NCI-H1048 (cell line): ENCODE measurements at places on chromosomes 4 and X.

- no peak for DNase-seq
These were observed 57.6 kb downstream of the PLAC1 start for GRCh38 chrX:134600714-134601113.

DNA sequence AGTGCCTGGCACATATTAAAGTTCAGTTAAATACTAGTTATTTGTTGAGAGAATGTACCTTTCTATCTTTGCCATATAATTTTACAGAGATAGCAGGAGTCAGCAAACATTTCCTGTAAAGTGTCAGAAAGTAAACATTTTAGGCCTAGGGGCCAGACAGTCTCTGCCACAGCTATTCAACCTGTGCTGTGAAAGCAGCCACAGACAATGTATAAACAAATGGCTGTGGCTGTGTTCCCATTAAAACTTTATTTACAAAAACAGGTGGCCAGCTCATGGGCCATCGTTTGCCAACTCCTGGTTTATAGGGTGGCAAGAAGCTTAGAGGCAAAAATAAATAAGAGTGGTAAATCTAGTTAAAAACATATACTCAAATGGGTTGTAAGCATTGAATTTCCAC, 34.0 kb upstream of the BRS3 start:
- DNase-seq, result no peak

- DNase-seq, result no peak
These were observed 208.5 kb upstream of the CASK start for GRCh38 chrX:42131856-42132255.

DNA sequence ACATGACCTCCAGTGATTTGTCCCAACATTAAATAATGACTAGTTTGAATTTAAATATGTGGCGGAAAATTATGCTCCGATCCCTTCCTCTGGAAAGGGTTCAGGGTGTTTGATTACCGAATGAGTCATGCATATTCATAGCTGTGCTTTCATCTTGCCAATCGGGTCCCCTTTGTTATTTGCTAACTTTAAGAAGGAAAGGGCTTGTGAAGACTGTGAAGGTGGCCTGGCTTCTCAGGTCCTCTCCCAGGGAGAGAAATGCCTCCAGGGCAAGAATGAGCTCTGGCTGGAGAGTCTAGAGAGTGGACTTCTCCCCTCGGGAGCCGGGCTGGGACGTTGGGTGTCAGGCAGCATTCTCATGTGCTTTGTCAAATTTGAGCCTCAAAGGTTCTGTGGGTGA, 155.5 kb upstream of the PSAPL1 start:
- no peak for DNase-seq

DNA sequence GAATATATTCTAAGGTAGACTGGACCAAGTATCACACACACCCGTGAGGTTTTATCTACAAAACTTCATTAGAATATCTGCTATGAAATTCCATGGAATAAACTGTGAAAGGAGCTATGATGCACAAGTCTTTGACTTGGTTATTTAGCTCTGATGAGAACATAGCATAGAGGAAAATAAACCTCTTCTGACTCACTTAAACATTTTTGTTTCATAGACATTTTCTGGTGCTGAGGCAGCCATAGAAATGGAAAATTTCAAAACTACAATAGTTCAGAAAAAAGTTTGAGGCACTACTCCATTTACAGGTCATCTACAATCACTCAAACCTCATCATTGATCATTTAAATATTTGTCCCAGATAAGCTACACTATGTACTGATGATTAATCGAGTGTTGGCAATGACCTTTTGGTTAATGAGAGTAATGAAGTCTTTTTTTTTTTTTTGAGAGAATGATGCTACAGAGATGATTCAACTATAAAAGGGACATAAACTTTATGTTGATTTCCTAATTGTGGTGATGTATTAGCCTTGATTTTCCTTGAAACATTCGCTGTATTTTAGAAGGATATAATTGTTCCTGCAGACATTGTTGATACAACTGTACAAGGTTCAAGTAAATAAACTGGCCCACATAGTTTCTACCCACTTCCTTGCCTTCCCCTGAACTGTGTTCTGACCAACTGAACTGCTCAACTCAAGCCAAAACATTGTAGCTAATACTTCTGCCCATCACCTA, 77.5 kb downstream of the AREG start:
- no peak for DNase-seq

DNA sequence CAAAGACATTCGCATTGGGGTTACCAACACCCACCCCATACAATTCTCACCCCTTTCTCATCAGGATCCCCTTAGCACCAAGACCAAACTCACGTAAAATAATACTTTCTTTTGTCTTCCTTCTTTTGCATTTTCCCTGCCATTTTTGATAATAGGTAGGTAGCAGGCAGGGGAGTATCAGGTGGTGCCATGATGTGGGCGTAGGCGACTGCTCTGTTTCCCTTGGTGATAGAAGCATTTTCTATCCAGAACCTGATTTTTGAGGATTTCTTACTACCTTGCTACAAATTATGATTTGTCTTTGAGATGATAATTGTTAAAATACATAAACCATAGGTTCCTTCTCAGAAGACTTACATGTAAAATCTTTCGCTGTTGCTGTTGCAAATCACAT, 150.3 kb downstream of the DCTD start:
- DNase-seq, result no peak

DNA sequence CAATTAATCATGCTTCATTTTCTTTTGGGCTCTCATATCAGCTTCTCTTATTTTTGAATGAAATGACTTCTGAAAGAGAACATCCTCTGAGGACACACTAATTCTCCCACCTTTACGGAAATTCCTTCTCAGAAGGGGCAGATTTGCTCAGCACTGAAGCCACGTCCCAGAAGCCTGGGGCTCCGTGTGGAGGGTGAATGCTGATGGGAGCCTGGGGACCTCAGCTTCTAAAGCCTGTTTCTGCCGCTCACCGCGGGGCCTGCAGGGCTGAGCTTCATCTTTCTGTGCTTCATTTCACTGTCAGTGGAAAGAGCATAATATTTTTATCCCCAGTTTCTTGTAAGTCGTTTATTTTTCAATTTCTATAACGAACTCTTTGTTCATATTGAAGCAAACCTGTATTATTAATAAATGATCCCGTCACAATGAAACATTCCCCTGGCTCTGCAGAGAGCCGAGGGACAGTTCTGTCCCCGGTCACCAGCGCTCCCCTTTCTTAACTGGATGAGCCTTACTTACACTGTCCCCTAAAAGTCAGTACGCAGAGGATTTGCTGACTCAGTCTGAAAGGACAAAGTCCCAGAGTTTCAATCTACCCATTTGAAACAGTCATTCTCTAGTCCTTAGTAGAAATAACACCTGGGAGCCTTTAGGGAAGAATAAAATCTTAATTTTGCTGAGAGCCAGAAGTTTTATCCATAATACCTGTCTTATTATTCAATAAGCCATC, 364.6 kb upstream of the FAT1 start:
- DNase-seq, result no peak

- no peak for DNase-seq
These were observed 3.0 kb downstream of the KIAA0232 start for GRCh38 chr4:6785572-6785925.

GRCh38 chrX:56615282-56615681, 51.9 kb downstream of the UBQLN2 start:
- no peak for DNase-seq

GRCh38 chrX:43702660-43703059, 46.6 kb downstream of the MAOA start:
- no peak for DNase-seq

- DNase-seq, result no peak
These were observed 47.7 kb downstream of the DDX60L start for GRCh38 chr4:168432419-168433146.

DNA sequence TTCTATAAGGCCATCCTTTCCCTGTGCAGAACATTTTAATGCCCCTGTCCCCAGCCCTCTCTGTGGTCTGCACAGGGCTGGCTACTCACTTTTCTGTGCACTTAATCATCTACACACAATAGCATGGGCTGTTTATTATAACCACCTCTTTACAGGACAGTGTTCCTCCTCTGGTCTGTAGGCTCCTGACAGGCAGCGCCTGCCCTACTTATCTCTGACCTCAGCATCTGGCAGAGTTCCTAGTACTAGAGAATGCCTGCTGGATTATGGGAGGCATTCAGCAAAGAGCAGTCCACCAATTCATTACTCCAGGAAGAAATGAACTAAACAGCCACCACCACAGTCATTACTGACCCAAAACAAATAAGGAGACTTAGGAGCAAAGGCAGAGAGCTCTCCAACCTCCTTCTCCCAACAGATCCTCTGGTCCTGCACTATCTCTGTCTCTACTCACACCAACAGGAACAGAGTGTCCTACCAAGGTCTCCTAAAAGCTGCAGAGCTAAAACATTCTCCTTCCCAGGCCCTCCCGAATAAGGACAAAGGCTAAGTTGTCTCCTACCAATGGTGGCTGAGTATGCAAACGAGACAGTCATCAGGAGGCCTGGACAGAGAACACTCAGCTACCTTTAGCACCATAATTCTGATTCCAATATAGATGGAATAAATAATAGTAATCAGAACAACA, 279.2 kb downstream of the QDPR start:
- DNase-seq, result no peak

DNA sequence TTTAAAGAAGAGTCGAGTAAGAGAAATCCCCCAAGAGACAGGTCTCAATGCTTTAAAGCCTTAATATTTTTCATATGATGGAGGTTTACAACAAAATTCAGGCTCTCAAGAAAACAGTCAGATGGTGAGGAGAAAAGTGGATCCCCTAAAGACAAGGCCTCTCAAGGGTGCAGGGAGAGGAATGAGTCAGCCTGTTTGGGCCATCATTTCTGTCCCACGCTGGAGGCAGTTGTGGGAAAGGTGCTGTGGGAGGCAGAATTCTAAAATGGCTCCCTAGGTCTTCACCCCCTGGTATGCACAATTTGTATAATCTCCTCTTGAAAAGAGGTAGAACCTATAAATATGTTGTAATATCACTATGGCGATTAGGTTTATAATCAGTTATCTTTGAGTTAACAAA, 4.6 kb upstream of the TIFA start:
- no peak for DNase-seq

DNA sequence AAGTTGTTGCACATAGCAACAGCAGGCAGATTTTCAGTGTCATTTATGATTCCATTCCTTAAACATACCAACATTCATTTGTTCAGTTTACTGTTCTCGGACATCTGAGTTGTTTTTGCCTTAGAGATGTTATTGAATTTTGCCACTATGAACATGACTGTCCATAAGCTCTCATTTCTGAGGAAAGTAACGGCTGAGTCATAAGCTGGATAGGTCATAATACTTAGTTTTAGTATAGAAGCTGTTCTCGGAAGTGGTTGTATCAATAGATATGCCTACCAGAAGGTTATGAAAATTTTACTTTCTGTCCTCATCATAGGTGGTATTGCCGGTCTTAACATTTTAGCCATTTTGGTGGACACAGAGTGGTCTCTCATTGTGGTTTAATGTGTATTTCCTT, 157.1 kb upstream of the CLNK start:
- no peak for DNase-seq

GRCh38 chr4:121253961-121254360, 89.8 kb upstream of the TNIP3 start:
- no peak for DNase-seq

DNA sequence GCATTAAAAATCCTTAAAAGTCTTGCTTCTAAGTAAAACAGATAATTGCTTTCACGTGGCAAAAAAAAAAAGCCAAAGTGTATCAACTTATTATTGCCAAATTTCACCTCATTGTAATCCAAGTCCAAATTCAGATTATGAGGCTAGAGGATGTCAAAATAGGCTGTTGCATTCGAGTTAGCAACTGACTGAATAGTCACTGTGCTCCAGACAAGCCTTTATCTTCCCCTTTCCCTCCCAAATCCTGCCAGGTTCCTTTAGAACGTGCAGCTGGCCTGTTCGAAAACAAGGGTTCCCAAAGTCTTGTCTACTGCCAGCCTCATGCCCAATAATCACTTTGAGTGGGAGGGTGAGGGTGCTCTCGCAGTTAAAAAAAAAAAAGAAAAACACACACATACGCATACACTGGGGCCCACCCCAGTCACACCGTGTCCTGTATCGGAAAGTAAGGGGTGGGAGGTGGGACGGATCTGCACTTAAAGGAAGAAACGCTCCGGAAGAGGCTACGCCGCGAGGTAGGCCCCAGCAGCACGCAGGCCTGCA, 603 bp downstream of the MAD2L1 start:
- DNase-seq, result no peak

GRCh38 chr4:105148356-105148755, 1.7 kb downstream of the TET2 start:
- DNase-seq, result no peak

- no peak for DNase-seq
These were observed 149.5 kb downstream of the PJA1 start for GRCh38 chrX:69015564-69016292.

GRCh38 chr4:41202820-41203568, 11.3 kb downstream of the APBB2 start:
- no peak for DNase-seq

DNA sequence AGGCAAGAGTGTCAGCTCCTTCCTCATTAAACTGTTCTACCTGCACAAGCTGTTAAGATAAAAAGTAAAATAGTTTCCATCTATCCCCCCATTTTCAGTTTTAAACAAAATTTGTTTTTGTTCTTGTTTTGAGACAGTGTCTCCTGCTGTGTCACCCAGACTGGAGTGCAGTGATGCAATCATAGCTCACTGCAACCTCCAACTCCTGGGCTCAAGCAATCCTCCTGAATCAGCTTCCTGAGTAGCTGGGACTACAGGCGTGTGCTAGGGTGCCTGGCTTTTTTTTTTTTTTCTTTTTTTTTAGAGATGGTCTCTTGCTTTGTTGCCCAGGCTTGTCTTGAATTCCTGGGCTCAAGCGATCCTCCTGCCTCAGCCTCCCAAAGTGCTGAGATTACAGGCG, 105.4 kb downstream of the HS6ST2 start:
- DNase-seq, result no peak

- no peak for DNase-seq
These were observed 12.7 kb upstream of the DGKK start for GRCh38 chrX:50483283-50483682.

DNA sequence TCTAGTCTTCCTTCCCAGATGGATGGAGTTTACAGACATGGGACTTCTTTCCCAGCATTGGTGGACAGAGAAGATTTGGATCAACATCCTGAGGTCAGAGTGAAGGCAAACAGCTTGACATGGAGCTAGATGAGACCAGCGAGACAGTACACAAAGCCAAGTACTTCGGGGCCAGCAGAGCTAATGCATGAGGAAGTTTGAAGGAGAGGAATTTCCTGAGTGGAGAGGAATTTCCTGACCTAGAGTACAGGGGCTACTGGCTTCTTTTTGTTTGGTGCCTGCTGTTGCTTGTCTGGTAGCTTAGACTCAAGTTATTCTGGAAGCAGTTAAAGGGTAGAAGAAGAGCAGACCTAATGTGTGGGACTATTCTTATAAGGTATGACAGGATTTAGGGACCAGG, 69.1 kb upstream of the EOLA2 start:
- DNase-seq, result no peak

GRCh38 chr4:149790172-149790907, 25.3 kb downstream of the IQCM start:
- no peak for DNase-seq

DNA sequence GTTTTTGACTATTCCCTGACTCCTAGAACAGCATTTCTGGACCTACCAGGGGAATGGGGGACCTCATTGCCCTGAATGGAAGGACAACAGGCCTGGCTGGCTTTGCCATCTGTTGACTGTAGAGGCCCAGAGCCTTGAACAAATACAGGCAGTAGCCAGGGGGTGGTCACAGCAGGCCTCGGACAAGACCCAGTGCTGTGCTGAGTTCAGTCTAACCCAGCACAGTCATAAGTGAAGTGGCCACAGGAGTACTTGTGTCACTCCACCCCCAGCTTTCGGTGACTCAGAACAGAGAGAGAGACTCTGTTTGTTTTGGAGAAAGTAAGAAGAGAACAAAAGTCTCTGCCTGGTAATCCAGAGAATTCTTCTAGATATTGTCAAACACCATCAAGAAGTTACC, 310.0 kb downstream of the PRR32 start:
- DNase-seq, result no peak
